Fibroblast of lung (primary cell): ENCODE measurements at places on chromosomes 16 and 17. TPM values are rescaled to one million over a fixed set of nuclear protein-coding genes. Genes with fewer than 3 reads are reported as not detected.

DNA sequence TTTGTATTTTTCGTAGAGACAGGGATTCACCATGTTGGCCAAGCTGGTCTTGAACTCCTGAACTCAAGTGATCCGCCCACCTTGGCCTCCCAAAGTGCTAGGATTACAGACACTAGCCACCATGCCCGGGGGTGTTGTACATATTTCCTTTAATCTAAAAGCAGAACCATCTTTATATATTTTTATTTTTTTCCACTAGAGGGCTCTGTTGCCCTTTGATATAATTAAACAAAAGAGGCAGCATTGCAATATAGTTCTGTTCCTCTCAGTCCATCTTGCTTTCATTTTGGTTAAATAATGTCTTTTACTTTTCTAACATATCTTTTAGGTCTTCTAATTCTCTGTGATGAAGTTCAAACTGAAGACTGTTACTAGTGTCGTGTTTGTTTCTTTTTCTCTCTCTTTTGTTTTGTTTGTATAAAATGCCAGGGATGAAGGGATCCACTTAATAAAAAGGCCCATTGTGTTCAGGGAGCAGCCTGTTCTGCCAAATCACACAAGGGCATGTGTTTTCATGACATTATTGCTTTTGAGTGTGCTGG lies 23.4 kb downstream of the WWOX start:
- DNase-seq = peak; percentile 77

DNA sequence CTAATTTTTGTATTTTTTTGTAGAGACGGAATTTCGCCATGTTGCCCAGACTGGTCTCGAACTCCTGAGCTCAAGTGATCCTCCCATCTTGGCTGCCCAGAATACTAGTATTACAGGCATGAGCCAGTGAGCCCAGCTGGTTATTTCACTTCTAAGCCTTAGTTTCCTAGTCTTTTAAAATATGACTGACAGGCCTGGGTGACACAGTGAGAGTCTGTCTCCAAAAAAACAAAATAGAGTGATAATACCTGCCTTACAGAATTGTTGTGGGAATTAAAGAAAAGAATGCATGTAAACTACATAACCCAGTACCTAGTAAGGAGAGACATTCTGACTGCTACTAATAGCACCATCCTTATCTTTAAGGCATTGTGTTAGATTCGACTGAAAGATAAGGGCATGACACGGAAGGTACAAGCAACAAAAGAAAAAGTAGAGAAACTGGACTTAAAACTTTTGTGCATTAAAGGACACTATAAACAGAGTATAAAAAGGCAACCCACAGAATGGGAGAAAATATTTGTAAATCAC lies 11.6 kb downstream of the TOM1L2 start:
- no peak for DNase-seq

GRCh38 chr16:10123141-10123540 lies 59.1 kb downstream of the GRIN2A start:
- no peak for DNase-seq

DNA sequence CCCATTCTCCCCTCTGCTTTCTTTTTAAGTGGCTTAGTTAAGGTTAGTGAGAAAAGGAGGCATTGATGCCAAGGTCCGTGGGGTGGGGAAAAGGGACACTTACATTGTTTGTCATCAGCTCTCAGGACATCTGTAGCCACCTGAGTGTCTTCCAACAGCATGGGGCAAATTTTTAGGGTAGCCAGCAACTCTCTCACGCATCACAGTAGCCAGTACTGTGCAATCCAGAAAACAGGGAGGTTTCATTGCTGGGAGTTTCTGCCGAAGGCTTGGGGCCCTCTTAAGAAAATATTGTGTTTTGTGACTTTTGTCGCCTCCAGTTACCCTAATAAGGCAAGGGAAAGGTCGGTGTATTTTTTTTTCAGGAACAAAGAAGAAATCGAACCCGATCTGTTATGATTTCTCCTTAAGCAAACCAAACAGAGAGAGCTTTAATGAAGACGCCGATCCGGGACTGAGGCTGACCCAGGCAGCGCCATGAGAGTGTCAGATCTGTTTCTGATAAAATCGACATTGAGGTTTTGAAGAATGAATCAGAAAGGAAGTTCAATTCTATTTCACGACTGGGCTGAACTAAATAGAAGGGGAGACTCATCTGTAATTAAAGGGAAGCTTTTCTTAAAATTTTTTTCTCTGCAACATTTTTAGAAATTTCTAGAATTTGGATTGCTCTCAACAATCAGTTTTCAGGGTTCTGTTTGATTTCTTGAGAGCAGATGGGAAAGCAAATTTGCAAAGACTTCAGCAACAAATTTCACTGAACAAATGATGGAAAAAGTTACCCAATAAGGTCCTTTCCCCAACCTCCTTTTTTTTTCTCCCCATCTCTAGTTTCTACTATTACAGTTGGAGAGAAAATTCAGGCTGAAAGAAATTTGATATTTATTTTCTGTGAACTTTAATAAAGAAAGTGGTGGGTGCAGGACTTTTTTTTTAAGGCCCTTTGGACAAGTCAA lies 144.7 kb upstream of the IRX3 start:
- no peak for DNase-seq

DNA sequence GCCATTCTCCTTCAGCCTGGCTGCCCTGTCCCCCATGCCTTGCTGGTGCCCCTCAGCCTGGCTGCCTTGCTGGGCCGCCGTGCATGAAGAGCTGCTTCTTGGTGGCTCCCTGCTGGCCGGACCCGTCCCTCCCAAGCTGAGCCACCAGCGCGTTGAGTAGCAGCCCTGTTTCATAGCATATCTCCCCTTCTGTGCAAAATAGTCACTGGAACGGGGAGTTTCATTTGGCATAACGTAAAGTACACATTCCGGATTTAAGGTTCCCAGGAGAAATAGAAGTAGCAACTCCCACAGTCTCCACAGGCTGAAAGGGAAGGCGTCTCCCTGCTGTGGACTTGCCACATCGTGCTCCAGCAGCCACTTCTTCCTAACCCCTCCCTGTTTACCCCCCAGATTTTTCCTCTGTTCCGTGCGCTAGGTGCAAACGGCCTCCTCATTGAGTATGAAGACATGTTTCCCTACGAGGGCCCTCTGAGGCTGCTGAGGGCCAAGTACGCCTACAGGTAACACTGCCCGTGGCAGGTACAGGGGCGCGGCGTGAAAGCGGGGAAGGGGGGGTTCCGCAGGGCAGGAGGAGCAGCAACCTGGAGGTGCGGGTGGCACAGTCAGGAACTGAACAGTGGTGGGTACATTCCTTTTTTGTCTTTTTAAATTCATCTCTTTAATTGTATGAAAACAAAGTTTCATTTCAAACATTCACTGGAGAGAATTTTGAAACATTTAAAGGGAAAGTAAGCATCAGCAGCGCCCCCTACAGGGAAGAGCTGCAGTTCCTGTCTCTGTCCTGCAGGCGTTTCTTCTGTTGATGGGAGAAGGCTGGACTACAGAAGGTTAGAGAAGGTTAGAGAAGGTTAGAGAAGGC lies 5.8 kb upstream of the OGFOD3 start:
- peak; percentile 19 for DNase-seq

GRCh38 chr17:61736438-61736837 lies 126.9 kb downstream of the BRIP1 start:
- DNase-seq = no peak

GRCh38 chr17:82544431-82545070 lies 25.0 kb downstream of the FOXK2 start:
- DNase-seq = no peak

- peak; percentile 41 for DNase-seq
Observed at GRCh38 chr17:50123649-50124349, 6.2 kb downstream of the SAMD14 start.

- no peak for DNase-seq
Observed at GRCh38 chr16:47977802-47978201, 178.0 kb downstream of the ABCC12 start.

- DNase-seq = no peak
Observed at GRCh38 chr16:51557670-51558069, 406.6 kb upstream of the SALL1 start.

DNA sequence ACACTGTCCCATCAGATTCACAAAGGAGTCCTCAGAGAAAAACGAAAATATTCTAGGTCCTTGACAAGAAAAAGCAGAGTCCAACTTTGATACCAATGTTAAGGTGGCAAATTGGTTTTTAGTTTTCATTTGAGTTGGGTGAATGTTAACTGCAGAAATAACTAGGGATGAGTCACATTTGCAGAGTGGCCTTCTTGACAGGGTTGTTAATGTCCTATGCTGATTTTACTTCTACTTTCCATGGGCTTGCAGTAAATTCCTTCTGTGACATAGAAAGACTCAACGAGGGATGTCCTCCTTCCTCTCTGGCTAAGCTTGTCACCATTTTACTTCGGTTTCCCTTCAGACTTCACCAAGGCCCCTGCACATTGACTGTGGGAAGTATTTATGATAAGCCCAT lies 47.2 kb upstream of the ICAM2 start:
- no peak for DNase-seq

- peak; percentile 34 for DNase-seq
Observed at GRCh38 chr17:15946611-15947120, 1.7 kb downstream of the ADORA2B start.

GRCh38 chr17:4908301-4908700 lies 5.4 kb upstream of the CHRNE start:
- no peak for DNase-seq

DNA sequence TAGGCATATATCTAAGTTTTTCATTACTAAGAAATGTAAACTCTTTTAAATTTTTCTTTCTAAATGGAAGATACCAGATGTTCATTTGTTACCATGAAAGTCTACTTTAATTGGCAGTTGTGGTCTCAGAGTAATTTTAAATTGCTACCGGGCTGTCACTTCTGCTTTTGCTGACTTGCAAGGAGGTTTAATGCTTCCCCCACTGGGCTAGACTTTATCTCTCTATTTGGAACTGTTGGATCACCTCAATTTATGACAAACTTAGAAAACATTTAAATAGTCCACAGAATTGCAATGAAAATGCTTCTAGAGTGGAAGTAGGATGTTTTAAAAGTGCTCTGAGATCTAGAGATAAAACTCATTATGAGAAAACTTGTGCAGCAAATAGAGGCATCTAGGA lies 479.8 kb upstream of the GOT2 start:
- peak; percentile 75 for DNase-seq

DNA sequence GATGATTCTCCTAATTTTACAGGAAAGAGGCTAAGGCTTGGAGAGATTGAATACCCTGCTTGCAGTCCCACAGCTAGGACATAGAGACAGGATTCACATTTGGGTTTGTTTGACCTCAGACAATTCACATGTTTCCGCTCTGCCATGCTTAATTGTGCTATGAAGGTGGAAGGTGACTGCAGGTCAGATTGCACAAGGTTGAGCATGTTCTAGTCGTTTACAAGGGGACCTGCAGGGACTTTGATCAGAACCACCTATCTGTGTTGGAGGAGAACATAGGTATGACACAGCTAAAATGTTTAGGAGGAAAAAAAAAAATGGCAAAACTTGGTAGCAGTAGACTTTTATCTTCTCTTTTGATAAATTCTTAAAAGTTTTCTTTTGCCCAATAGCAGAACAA lies 4.9 kb upstream of the ANKFN1 start:
- no peak for DNase-seq

GRCh38 chr17:41547921-41548843 lies 20.1 kb upstream of the KRT19 start:
- peak; percentile 94 for DNase-seq

DNA sequence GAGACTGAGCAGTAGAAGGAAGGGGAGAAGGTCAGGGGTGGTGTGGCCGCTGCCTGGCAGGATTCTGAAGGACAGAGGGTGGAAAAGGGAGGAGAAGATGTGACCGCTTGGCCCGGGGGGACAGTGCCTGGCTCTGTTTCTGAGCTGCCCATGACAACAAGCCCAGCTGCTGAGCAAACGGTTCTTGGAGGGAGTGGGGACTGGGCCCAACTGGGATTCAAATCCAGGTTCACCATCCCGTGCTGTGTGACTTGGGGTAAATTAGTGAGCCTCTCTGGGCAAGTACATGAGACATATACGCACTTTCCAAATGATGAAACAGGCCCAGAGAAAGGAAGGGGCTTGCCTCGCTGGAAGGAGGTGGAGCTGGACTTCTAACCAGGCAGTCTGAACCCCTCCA lies 23.3 kb downstream of the SEC14L5 start:
- DNase-seq = no peak

GRCh38 chr16:85902366-85903155 lies 3.6 kb downstream of the IRF8 start:
- DNase-seq = no peak

DNA sequence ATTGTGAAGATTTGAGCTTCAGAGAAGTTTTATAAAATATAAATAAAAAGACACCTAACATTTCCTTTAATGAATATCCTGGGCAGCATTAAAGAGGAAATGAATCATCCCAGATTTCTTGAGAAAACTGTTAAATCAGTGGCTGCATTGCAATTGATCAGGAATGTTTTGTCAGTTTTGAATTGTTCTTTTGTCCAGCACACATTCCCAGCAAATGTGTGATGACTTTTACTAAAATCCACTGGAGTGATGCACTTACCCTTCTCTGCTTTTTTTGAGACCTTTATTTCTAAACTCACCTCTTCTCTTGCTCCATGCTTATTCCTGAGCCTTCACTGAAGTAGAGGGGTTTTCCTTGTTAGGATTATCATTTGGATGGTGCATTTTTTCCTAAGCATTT lies 1307.2 kb downstream of the CDH8 start:
- DNase-seq = peak; percentile 71

DNA sequence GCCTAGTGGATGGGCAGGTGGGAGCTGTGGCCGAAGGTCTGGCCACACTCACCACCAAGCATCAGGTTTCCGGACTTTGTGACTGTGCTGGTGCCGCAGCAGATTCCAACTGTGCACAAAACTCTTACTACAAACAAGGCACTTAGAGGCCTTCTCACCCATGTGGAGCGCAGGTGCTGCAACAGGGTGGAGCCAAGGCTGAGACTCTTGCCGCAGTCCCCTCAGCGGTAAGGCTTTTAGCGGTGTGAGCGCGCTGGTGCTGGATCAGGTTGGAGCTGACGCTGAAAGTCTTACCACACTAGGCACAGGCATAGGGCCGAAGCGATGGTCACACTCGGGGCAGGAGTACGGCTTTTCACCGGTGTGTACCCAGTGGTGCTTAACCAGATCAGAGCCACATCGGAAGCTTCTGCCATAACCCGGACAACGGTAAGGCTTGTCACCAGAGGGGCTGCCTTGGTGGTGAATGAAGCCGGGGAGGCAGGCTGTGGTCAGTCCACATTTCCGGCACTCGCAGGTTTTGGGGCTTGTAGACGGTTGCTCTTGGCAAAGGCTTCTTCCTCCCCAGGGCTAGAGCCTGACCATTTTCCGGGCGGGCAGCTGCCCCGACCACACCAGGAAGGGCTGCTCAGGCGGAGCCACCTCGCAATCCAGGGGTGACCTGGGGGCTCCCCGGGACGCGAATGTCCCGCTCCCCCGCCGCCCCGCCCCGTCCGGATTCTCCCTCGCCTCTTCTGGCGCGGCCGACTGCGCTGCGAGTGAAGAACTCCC lies 1.0 kb upstream of the ARMC5 start:
- no peak for DNase-seq

Gene PLA2G10
- not detected in 2 replicates for total RNA-seq

Gene DLX4
- not detected in 2 replicates for total RNA-seq

Gene SOST
- not detected in 2 replicates for total RNA-seq

Gene RAB37
- total RNA-seq = 0.26 and 0.66 TPM in 2 replicates

Gene GGA3
- 8.0 and 13.0 TPM in 2 replicates for total RNA-seq

Gene MMP28
- 2.8 and 4.6 TPM in 2 replicates for total RNA-seq

Gene KRT40
- total RNA-seq = not detected in 2 replicates

Gene CBFA2T3
- under 0.01 TPM in 2 replicates for total RNA-seq
